ENCODE measurements at places on chromosomes 16 and 17.

GRCh38 chr16:58331024-58331707 is 36.3 kb upstream of the PRSS54 start:
- no peak for DNase-seq

GRCh38 chr17:77326636-77327035 is 185.9 kb downstream of the SEC14L1 start:
- DNase-seq: no peak

- no peak for DNase-seq
Measured at GRCh38 chr16:50751528-50751927, 9.6 kb downstream of the CYLD start.

GRCh38 chr17:3914312-3914670 is 2.0 kb downstream of the P2RX1 start:
- DNase-seq: no peak

DNA sequence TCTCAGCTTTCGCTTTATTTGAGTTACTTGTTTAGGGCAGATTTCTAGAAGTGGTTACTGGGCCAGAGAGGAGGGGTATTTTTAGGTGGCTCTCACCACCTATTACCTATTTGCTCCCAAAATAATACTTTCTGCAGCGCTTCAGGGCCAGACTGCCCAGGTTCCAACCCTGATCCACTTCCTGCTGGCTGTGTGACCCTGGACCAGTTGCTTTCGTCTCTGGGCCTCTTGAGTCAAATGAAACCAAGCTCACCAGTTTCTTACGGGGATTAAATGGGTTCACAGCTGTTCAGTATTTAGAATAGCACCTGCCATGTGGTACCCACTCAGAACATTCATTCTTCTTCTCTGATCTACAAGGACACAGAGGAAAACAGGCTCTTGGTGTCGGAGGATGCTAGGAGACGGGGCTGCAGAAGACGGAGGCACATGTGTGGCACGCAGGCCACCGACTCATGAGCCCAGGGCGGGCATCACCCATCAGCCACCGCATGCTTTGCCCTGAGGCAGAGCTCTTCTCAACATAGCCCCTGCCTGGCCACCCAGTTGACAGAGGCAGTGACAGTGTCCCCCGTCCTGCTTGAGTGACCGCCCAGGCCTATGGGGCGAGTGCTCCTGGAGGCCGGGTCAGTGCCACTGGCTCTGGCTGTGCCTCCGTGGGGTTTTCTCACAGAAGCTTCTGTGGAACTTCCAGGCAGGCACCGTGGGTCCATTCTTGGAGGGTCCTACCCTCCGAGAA is 149.0 kb upstream of the PLCG2 start:
- DNase-seq: no peak

DNA sequence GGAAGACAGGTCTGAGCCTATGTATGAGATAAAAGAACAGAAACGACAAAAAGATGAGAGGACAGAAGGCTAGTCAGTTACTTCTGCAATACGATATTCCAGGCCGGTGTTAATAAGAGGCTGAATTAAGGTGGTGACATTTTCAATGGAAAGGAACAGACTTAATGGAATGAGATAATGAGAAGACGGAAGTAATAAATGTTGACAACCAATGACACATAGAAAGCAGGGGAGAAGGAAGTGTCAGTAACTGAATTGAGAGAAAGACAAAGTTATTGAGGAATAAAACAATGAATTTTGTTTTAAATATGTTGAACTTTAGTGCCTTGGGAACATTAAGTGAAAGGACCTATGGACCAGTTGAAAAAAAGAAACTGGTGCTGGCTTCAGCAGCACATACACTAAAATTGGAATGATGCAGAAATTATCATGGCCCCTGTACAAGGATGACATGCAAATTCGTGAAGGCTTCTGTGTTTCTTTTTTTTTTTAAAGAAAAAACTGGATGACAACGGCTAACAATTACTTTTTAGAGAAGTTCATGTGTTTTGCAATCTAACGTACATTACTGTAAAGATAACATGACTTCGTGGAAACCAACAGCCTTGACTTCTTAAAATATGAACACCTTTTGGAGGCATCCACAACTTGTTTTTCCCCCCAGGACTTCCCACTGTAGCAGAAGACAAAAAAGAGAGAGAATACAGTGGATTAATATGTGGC is 18.5 kb upstream of the CPD start:
- DNase-seq: no peak

- DNase-seq: no peak
Measured at GRCh38 chr17:2395258-2396181, 5.3 kb downstream of the MNT start.

GRCh38 chr17:7818746-7819645 is 15.0 kb upstream of the KDM6B start:
- no peak for DNase-seq

- no peak for DNase-seq
Measured at GRCh38 chr16:72815348-72816318, 232.3 kb downstream of the ZFHX3 start.
